ENCODE measurements at places on chromosomes 4 and X.
A peak's percentile ranks its signal among the peaks of the same experiment; 100 is the strongest.

- H3K27ac ChIP-seq: peak overlapping the region; percentile 77
- no peaks in the 10 kb centered on the region for H3K4me1 ChIP-seq
- H3K36me3 ChIP-seq: no peaks in the 10 kb centered on the region
- H3K4me3 ChIP-seq: peak overlapping the region; percentile 25
- no peak for DNase-seq
- H3K27me3 ChIP-seq: no peaks in the 10 kb centered on the region
Observed at GRCh38 chr4:212438-213188, 88.3 kb downstream of the ZNF718 start.

GRCh38 chr4:54661686-54662085, 3.9 kb downstream of the KIT start:
- H3K27ac ChIP-seq: no peak overlapping the region
- no peaks in the 10 kb centered on the region for H3K36me3 ChIP-seq
- no peak for DNase-seq
- peaks cover 10% of the 10 kb centered on the region for H3K27me3 ChIP-seq
- no peak overlapping the region for H3K4me3 ChIP-seq
- H3K4me1 ChIP-seq: peaks cover 14% of the 10 kb centered on the region

- H3K4me1 ChIP-seq: peaks cover 6% of the 10 kb centered on the region
- H3K4me3 ChIP-seq: peak overlapping the region; percentile 73
- H3K27me3 ChIP-seq: no peaks in the 10 kb centered on the region
- H3K36me3 ChIP-seq: no peaks in the 10 kb centered on the region
- no peak for DNase-seq
Observed at GRCh38 chr4:53366301-53366716, 448 bp upstream of the SCFD2 start.

DNA sequence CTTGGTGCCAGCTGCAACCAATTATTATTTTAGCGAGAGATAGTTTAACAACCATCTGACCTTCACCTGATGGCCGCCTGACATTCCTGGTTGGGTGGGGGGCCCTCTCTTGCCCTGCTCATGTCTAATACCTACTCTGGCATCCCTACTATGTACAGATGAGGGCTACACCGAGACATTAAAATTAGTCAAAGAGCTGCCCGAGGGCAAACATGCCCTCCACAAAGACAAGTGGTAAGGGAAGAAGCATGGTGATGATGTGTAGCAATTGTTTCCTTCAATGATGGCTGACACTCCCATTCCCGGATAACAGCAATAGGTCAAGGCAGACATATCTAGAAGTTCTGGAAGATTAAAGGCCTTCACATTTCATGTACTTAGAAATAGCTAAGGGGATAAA, 49.6 kb downstream of the MAP7D3 start:
- no peaks in the 10 kb centered on the region for H3K36me3 ChIP-seq
- no peaks in the 10 kb centered on the region for H3K27me3 ChIP-seq
- DNase-seq: no peak
- peak overlapping the region; percentile 85 for H3K27ac ChIP-seq

GRCh38 chrX:25599061-25599460, 539.1 kb upstream of the MAGEB18 start:
- no peak overlapping the region for H3K27ac ChIP-seq
- H3K4me3 ChIP-seq: no peak overlapping the region
- no peak for DNase-seq
- H3K4me1 ChIP-seq: no peaks in the 10 kb centered on the region

GRCh38 chr4:47074816-47075215, 43.4 kb downstream of the GABRB1 start:
- no peaks in the 10 kb centered on the region for H3K27me3 ChIP-seq
- no peak for DNase-seq
- no peaks in the 10 kb centered on the region for H3K36me3 ChIP-seq
- H3K4me3 ChIP-seq: no peak overlapping the region
- H3K27ac ChIP-seq: no peak overlapping the region

- no peak for DNase-seq
- H3K4me3 ChIP-seq: no peak overlapping the region
- H3K27me3 ChIP-seq: no peaks in the 10 kb centered on the region
- no peaks in the 10 kb centered on the region for H3K36me3 ChIP-seq
- H3K27ac ChIP-seq: no peak overlapping the region
Observed at GRCh38 chr4:60506061-60506460, 694.1 kb upstream of the ADGRL3 start.

DNA sequence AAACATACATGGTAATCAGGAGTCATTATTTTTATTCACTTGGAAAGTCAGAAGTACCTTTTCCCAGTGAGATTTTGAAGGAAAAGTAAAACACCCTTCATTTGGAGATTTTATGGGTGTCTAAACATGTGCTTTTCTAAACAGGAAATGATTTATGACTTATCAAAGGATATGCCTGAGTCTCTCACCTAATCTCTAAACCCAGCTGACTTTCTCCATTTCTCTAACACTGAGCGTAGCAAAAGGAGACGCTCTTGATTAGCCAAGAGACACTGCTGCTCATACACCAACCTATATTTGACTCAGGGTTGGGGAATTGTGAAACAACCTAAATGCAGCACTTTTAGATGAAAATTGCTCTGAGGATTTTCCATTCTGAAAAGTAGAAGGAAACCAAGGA, 468.5 kb upstream of the FTHL17 start:
- H3K36me3 ChIP-seq: no peaks in the 10 kb centered on the region
- no peak overlapping the region for H3K27ac ChIP-seq
- no peak for DNase-seq

DNA sequence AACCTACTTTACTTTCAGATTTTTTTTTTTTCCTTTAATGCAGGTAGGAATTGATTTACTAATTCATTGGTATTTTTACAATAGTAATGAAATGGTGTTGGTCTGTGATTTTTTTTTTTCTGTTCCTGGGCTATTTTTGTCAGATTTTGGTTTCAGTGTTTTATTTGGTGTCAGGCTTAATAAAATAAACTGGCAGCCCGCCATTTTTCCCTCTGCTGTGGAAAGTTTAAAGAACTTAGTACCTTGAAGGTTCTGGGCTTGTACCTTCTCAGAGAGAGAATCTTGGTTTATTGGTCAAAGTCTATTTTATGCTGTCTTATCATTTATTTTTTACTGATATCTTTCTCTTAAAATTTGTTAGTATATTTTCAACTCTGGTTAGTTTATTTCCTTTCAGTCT, 64.0 kb upstream of the RHOH start:
- no peaks in the 10 kb centered on the region for H3K27me3 ChIP-seq
- no peak overlapping the region for H3K27ac ChIP-seq
- no peaks in the 10 kb centered on the region for H3K4me1 ChIP-seq
- no peak overlapping the region for H3K4me3 ChIP-seq

DNA sequence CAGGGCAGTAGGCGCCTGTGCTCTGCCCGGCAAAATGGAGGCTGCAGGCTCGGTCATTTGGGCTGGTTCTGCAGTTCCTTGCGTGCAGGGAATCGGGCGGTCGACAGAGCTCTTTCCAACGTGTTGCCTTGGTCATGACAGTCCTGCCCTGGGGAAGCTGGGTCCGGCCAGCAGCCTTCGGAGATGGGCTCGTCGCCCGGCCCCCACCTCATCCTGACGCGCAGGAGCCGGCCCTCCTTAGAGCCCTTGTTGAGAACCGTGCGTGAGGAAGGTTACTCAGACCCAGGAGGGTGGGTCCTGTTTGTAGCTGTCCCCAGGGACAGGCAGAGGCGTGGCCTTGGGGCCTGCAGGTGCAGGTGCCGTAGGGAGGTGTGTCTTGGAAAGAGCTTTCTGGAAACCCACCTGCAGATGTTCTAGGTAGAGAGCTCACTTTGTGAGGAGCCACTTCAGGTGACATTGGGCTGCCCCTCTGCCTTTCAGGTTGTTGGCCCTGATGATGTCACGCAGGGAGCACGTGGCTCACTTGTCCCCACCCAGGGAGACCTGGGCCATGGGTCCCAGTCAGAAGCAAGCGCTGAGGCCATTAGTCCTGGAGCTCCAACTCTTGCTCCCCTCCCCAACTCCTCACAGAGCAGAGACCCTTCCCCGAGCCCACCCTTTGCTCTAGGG, 15.2 kb upstream of the HGFAC start:
- no peak overlapping the region for H3K27ac ChIP-seq
- DNase-seq: no peak
- H3K4me3 ChIP-seq: no peak overlapping the region

GRCh38 chr4:14783011-14783877, 219.0 kb upstream of the CPEB2 start:
- no peaks in the 10 kb centered on the region for H3K27me3 ChIP-seq
- no peak overlapping the region for H3K4me3 ChIP-seq
- H3K4me1 ChIP-seq: no peaks in the 10 kb centered on the region
- no peak for DNase-seq
- H3K36me3 ChIP-seq: no peaks in the 10 kb centered on the region
- no peak overlapping the region for H3K27ac ChIP-seq

- H3K27me3 ChIP-seq: no peaks in the 10 kb centered on the region
- H3K4me1 ChIP-seq: peaks cover 37% of the 10 kb centered on the region
- no peak overlapping the region for H3K27ac ChIP-seq
- no peaks in the 10 kb centered on the region for H3K36me3 ChIP-seq
- no peak for DNase-seq
Observed at GRCh38 chr4:98641376-98641775, 17.0 kb downstream of the TSPAN5 start.

- no peak overlapping the region for H3K27ac ChIP-seq
- H3K27me3 ChIP-seq: no peaks in the 10 kb centered on the region
- H3K36me3 ChIP-seq: no peaks in the 10 kb centered on the region
- no peak for DNase-seq
- no peak overlapping the region for H3K4me3 ChIP-seq
Observed at GRCh38 chr4:42329421-42329820, 67.9 kb upstream of the SHISA3 start.

GRCh38 chrX:2545144-2545543, 44.4 kb upstream of the DHRSX start:
- no peak overlapping the region for H3K4me3 ChIP-seq
- H3K27ac ChIP-seq: no peak overlapping the region
- no peaks in the 10 kb centered on the region for H3K36me3 ChIP-seq
- H3K4me1 ChIP-seq: no peaks in the 10 kb centered on the region

- H3K27ac ChIP-seq: no peak overlapping the region
- no peak overlapping the region for H3K4me3 ChIP-seq
- H3K27me3 ChIP-seq: no peaks in the 10 kb centered on the region
- H3K36me3 ChIP-seq: no peaks in the 10 kb centered on the region
- DNase-seq: no peak
Observed at GRCh38 chrX:101260435-101260834, 30.7 kb downstream of the TAF7L start.

- no peak overlapping the region for H3K27ac ChIP-seq
- H3K36me3 ChIP-seq: no peaks in the 10 kb centered on the region
- H3K27me3 ChIP-seq: no peaks in the 10 kb centered on the region
Observed at GRCh38 chrX:135435933-135436332, 14.2 kb downstream of the SMIM10L2A start.

GRCh38 chr4:81256059-81256970, 41.3 kb upstream of the PRKG2 start:
- no peak for DNase-seq
- no peak overlapping the region for H3K27ac ChIP-seq
- H3K36me3 ChIP-seq: no peaks in the 10 kb centered on the region

GRCh38 chrX:41541386-41541785, 94.2 kb downstream of the NYX start:
- H3K36me3 ChIP-seq: no peaks in the 10 kb centered on the region
- no peaks in the 10 kb centered on the region for H3K4me1 ChIP-seq
- no peaks in the 10 kb centered on the region for H3K27me3 ChIP-seq

- no peaks in the 10 kb centered on the region for H3K27me3 ChIP-seq
- no peak overlapping the region for H3K27ac ChIP-seq
- H3K4me3 ChIP-seq: no peak overlapping the region
- DNase-seq: no peak
- H3K36me3 ChIP-seq: no peaks in the 10 kb centered on the region
- peaks cover 13% of the 10 kb centered on the region for H3K4me1 ChIP-seq
Observed at GRCh38 chr4:101295691-101296090, 51.6 kb downstream of the PPP3CA start.

DNA sequence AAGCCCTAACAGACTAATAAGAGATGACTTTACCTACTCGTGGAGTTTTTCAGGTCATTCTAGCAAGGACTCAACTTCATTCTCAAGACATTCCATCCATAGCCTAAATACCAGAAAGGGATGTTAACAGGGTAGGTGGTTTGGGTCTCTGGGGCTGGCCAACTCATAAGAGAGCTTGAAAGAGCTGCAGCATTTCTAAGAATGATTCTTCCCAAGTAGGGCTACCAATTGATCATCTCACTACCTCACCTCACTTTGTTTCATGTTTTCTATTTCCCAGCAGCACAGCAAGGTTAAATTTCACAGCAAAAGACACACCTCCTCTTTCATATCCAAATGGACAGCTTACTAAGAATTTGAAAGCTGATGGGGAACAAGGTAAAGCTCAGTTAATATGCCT, 614.8 kb upstream of the DIPK2B start:
- no peak overlapping the region for H3K4me3 ChIP-seq
- H3K4me1 ChIP-seq: no peaks in the 10 kb centered on the region
- H3K36me3 ChIP-seq: no peaks in the 10 kb centered on the region
- no peaks in the 10 kb centered on the region for H3K27me3 ChIP-seq
- DNase-seq: no peak

DNA sequence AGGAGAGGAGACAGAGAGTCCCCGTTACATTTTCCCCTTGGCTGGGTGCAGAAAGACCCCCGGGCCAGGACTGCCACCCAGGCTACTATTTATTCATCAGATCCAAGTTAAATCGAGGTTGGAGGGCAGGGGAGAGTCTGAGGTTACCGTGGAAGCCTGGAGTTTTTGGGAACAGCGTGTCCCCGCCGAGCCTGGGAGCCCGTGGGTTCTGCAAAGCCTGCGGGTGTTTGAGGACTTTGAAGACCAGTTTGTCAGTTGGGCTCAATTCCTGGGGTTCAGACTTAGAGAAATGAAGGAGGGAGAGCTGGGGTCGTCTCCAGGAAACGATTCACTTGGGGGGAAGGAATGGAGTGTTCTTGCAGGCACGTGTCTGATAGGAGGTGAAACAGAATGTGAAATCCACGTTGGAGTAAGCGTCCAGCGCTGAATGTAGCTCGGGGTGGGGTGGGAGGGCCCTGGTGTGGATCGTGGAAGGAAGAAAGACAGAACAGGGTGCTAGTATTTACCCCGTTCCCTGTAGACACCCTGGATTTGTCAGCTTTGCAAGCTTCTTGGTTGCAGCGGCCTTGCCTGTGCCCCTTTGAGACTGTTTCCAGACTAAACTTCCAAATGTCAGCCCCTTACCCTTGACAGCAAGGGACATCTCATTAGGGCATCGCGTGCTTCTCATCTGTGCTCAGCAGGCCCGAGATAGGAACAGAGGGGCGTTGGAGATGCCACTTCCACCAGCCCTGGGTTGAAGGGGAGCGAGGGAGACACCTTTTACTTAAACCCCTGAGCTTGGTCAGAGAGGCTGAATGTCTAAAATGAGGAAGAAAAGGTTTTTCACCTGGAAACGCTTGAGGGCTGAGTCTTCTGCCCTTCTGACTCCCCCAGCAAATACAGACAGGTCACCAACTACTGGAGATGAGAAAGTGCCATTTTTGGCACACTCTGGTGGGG, 2.7 kb downstream of the SHOX start:
- no peaks in the 10 kb centered on the region for H3K36me3 ChIP-seq
- DNase-seq: no peak
- no peak overlapping the region for H3K27ac ChIP-seq
- no peak overlapping the region for H3K4me3 ChIP-seq
- H3K4me1 ChIP-seq: no peaks in the 10 kb centered on the region
- H3K27me3 ChIP-seq: peaks cover 12% of the 10 kb centered on the region

DNA sequence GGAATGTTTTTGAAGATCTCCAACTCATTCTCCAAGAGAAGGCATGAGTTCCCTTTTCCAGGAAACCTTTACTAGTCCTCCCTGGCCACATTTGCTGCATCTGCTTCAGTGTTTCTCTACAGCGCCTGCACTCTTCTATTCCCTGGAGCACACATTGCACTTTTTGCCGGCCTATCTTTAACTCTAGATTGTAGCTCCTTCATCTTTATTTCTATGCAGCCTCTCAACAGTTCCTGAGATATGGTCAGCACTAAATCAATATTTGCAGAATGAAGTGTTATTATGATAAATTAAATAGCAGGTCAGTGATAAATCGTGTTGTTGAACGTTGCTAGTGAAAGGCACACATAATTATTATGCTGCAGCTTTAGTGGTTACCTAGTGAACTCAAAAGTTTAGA, 88.3 kb downstream of the VCX3A start:
- no peaks in the 10 kb centered on the region for H3K36me3 ChIP-seq
- H3K27me3 ChIP-seq: no peaks in the 10 kb centered on the region
- no peaks in the 10 kb centered on the region for H3K4me1 ChIP-seq
- H3K27ac ChIP-seq: no peak overlapping the region
